ENCODE measurements at places on chromosomes 7 and 10.

DNA sequence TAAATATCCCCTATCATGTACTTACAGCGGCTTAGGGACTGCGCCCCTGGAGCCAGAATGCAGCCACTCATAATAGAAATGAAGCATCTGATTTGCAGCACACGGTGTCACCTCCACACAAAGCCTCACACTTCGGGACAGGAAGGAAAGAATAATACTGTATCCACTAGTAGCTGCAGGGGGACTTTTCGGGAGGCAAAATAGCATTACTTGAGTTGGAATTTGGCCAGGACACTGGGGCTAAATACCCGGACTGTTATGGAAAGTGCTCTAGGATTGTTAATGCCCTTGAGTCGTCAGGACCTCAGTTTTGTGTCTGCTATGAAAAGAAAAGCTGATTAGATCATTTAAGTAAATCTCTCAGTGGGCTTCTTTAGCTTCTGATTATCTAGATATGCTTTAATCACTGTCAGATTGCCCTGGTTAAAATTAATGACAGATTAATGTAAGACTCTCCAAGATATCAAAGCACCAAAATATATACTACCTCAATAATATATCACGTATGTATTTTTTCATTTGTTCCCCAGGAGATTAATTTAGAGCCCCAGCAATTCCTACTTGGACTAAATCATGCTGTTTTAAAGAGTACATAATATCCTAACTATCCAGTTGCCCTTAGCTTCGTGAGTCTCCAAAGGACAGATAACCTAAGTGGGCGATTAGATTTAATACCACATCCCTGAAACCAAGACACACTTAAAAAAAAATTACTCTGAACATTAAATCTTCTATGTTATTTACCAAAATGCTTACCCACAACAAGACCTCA lies 173.0 kb upstream of the NEBL start:
- peak; percentile 11 for DNase-seq

GRCh38 chr7:10122551-10123100 lies 851.0 kb upstream of the PHF14 start:
- DNase-seq: peak; percentile 82

DNA sequence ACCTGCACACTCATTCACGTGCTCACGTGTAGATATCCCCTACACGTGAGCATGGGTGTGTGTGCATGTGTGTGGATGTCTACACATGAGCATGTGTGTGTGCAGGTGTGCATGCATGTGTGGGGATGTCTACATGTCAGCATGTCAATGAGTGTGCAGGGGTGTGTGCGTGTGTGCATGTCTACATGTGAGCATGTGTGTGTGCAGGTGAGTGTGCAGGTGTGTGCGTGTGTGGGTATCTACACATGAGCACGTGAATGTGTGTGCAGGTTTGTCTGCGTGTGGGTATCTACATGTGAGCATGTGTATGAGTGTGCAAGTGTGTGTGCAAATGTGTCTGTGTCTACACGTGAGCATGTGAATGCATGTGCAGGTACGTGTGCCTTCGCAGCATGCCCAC lies 274.8 kb downstream of the PTPRN2 start:
- no peak for DNase-seq

DNA sequence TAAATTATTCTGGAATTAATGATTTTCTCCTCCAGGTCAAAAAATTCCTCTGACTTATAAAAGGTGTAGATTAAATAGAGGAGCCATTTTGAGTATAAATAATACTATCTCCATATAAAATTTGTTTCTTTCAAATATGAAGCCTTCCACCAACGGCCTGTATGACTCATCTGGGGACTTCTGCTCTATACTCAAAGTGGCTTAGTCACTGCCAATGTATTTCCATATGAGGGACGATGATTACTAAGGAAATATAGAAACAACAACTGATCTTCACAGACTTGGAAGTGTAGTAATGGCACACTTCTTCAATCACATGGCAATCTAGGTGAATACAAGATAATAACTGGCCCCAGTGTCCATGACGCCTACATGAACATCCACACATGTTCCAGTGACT lies 335.6 kb upstream of the HGF start:
- DNase-seq: peak; percentile 86

DNA sequence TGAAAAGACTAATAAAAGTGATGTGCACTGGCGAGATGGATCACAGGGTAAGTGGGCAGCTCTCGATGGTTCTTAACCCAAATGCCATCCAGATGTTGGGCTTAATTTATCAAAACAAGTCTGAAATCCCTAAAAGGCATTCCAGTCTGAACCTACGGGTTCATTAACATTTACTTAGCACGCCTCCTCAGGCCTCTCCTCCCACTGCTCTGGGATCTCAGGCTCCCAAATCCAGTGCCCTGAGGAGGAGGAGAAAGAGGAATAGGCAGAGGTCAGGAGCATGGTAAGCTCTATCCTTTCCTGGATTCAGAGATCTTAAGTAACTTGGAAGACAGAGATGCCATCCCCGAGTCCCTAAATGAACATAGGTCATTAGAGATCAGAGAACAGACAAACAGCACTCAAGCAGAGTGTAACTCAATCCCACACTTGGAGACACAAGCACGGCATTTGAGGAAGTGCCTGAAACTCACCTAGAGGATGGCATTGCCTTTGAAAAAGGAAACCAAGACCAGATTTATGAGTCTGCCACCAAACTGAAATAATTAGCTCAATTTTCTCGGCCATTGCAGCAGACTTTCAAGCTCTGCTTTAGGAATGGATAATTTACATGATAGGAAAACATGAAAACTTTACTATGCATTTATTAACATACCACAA lies 140.9 kb downstream of the CXCL12 start:
- DNase-seq: no peak

GRCh38 chr10:86960863-86961434 lies 2.5 kb downstream of the SNCG start:
- no peak for DNase-seq

DNA sequence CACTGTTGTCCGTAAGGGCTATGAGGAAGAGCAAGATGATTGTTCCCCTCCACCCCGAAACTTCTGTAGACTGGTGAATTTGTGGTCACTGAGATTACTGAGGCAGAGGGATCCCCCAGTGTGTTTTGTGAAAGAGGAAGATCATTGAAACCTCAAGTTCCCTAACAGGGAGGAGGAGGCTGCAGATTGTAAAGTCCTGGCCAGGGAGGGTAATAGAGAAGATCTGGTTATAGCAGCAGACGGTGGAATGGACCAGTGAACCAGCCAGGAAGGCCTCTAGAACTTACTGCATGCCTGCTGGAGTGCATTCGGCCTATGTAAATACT lies 31.1 kb downstream of the LMTK2 start:
- DNase-seq: no peak

- no peak for DNase-seq
Measured at GRCh38 chr10:3336673-3337293, 164.2 kb upstream of the PITRM1 start.

DNA sequence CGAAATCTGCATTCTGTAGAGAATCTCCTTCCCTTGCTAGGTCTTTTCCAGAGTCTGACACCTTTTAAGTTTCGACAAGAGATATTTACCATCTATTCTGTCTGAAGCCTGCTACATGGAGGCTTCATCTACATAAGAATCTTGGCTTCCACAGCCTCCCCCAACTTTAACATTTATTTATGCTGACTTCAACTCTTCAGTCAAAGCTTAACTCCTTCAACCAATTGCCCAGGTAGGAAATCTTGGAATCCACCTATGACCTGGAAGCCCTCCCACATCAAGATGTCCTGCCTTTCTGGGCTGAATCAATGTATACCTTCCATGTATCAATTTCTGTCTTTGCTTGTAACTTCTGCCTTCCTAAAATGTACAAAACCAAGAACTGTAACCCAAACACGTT lies 54.7 kb downstream of the MINPP1 start:
- DNase-seq: no peak

GRCh38 chr10:113364227-113364626 lies 188.6 kb upstream of the HABP2 start:
- no peak for DNase-seq

- DNase-seq: no peak
Measured at GRCh38 chr10:122639801-122640200, 59.8 kb downstream of the C10orf120 start.

- no peak for DNase-seq
Measured at GRCh38 chr7:40306025-40306424, 171.2 kb downstream of the SUGCT start.

GRCh38 chr10:63430091-63430998 lies 35.4 kb downstream of the JMJD1C start:
- peak; percentile 85 for DNase-seq

- DNase-seq: peak; percentile 80
Measured at GRCh38 chr10:100341953-100342626, 4.9 kb upstream of the SCD start.

DNA sequence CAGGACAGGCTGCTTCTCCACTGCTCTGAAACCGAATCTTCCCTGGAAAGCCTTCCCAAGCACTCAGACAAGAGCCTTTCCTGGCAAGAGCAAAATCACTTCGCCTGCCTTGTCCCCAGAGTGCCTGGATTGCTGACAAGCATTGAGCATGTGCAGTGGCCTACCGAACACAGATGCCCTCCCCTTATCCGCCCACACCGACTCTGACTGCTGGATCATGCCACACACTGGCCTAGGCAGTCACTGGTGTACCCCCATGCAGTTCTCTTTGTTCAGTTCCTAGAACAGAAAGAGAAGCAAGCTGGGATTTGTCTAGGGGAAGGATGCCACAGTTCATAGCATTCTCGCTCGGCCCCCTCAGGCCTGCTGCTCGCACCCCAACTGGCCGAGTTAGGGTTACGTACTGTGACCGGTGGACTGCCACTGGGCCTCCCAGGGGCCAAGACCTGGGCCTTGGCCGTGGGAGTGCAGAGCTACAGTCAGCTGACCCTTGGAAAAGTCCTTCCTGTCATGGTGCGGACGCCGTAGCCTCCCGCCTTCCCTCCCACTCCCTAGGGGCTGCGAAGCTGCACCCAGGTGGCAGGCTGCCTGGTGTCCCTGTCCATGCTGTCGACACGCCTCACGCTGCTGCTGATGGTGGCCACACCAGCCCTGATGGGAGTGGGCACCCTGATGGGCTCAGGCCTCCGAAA lies 6.9 kb downstream of the ABCB8 start:
- no peak for DNase-seq

GRCh38 chr10:110704906-110705476 lies 60.9 kb downstream of the RBM20 start:
- no peak for DNase-seq

GRCh38 chr7:44652535-44652934 lies 46.1 kb downstream of the OGDH start:
- DNase-seq: no peak

DNA sequence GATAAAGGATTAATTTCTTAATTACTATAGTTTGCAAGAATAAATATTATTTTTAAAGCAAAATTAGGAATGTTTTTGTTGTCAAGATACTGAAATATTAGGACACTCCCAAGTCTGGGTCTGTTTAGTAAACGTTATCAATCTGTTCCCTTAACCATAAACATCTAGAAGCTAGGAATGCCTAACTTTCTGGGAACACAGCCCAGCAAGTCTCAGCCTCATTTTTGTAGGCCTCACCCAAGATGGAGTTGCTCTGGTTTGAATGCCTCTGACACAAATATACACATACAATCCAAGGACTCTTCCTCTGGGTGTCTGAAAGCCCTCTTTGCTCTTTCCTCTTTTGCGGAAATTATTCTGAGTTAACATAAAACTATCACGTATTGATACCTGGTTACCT lies 487.4 kb upstream of the CELF2 start:
- DNase-seq: no peak

GRCh38 chr7:142228537-142229104 lies 29.2 kb downstream of the PRSS58 start:
- no peak for DNase-seq

DNA sequence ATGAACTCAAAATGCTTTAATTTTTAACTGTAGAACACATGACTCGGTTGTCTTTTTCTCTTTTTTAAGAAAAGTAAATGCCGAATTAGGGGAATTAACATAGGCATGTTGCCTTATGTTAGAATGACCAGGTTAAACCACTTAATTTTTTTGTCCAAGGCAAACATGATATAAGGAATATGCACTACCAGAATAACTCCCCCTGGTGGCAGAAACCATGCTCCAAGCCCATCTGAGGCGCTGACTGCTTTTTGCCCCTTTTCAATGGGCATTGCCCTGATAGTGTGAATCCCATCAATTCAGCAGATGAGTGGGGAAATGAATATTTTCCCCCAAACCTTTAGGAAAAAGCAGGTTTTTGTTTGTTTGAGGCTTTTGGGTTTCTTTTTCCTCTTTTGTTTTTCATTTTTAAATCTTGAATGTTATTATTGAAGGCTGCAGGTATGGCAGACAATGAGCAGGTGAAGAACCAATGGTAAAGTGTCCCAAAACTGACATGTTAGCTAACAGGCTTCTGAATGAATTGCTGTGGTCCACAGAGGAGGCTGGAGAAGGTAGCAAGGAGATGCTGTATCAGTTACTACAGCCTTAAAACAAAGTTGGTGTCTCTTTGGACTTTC lies 284.3 kb downstream of the SORCS3 start:
- DNase-seq: peak; percentile 8

DNA sequence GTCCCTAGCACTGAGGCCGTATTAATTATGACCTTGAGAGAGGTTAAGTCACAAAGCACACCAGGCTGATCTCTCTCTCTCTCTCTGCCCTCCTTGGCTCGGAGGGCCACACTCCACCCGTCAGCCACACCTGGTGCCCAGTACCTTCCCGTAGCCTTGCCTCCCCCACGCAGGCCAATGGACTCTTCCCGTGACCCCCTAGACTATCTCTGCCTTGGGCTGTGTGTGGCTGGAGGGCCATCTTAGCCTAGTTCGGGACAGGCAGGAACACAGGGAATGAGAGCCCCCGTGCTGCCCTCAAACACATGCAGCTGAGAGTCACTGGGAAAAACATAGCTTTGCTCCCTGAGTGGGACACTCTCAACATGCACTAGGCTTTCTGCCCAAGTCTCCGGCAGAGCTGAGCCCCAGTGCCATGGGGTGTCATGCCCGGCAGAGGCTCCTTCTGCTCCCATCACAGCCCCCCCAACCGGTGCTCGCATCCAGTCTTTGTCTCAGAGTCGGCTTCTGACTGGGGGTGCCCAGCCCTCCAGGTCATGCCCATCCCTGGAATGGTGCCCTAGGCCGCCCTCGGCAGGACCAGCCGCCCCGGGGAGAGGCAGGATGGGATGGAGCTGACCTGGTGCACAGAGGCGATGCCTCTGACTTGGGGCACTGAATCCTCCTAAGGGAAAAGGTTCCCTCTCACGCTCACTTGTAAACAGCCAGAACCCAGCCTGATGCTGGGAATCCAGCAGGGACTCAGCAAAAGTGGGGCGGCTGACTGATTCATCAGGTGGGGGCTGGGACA lies 63.0 kb downstream of the TCERG1L start:
- DNase-seq: no peak

DNA sequence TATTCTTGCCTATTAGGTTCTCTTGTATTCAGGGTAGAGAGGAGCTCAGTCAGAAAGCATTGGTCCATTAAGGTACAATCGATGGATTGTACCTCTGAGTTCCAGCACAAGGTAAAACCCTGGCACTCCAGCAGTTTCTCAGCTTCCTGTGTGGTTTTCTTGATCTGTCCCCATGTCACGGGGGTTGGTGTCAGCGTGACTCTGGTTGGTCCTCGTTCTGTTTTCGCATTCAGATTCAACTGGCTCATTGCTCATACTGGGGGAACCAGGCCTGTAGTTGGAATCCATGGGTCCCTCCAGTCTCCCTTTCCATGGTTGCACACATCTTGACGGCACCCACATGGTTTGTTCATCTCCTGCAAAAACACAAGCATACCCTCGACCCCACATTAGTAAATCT lies 32.7 kb upstream of the RASGEF1A start:
- DNase-seq: no peak

- no peak for DNase-seq
Measured at GRCh38 chr10:78811174-78811573, 257.6 kb upstream of the ZMIZ1 start.

Measured in dermis blood vessel endothelial cell (primary cell).